ENCODE measurements at places on chromosomes 16 and 17.

DNA sequence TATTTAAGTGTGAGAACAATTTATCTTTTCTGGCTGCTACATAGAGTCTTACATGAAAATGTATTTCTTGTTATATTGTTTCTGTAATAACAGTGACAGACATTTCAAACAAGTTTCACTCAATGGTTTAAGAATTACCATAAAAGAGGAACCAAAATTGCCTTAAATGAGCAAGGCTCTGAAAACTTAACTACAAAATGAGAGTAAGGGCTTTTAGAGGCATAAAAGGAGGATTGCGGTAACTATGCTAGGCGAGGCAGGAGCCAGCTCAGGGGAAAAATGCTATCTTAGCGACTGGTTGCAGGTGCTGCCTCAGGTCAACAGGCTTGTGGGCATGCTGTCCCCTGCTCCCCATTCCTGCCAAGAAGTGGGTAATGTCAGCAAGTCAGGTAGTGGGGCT, 81.7 kb upstream of the MSI2 start:
- DNase-seq = no peak

DNA sequence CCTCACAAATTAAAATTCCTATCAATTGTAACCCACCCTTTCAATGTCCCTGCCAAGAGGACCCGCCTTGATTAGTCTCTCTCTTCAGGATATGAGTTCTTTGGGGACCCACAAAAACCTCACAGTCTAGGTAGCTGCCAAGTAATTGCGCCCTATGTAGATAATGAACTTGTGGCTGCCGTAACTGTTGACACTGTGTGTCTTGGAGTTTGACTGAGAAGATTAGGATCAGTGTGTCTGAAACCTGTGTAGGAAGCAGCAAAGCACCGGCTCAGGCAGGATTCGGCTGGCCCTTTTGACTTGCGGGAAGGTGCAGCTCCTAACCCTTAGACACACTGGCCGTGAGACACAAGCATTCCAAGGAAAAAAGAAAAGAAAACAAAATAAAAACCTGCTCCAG, 17.8 kb upstream of the SLC6A4 start:
- no peak for DNase-seq

GRCh38 chr17:76039121-76039520, 12.0 kb upstream of the EVPL start:
- DNase-seq = no peak

DNA sequence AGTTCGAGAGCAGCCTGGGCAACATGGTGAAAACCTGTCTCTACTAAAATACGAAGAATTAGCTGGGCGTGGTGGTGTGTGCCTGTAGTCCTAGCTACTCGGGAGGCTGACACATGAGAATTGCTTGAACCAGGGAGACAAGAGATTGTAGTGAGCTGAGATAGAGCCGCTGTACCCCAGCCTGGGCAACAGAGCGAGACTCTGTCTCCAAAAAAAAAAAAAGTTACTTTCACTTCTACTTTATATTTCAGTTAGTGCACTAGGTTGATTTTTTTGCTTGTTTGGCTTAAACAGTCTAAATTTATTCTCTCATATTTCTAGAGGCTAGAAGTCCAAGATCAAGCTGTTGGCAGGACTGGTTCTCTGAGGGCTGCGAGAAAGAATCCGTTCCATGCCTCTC, 13.4 kb downstream of the CCDC102A start:
- no peak for DNase-seq

- no peak for DNase-seq
These were observed 686.7 kb upstream of the RBFOX1 start for GRCh38 chr16:6645768-6646568.

DNA sequence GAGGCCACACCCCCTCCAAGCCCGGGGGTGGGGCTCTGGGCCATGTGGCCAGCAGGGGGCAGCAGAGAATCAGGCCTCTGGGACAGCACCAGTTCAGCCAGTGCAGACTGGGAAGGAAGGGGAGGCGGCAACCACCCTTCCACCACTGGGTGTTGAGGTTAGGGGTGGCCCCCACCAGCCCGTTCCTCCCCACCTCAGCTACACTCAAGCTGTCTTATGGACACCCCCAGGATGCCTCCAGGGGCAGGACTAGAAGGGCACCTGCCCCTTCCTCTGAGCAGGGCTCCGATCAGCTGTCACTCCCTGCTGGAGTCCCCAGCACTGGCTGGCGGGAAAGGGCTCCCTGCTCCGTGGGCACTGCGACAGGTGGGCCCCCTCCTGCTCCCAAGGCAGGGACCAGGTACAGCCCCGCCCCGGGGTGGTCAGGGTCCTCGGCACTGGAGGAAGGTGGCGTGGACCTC, 21.8 kb downstream of the KATNB1 start:
- DNase-seq = no peak

- no peak for DNase-seq
These were observed 317 bp downstream of the CLTC start for GRCh38 chr17:59620064-59620359.

- no peak for DNase-seq
These were observed 312.9 kb downstream of the SNX29 start for GRCh38 chr16:12289175-12290063.

GRCh38 chr17:57379237-57379894, 123.0 kb downstream of the MSI2 start:
- no peak for DNase-seq

- no peak for DNase-seq
These were observed 17.8 kb upstream of the RPL38 start for GRCh38 chr17:74185571-74186185.

- DNase-seq = no peak
These were observed 3.3 kb downstream of the ZNF652 start for GRCh38 chr17:49358641-49359247.

DNA sequence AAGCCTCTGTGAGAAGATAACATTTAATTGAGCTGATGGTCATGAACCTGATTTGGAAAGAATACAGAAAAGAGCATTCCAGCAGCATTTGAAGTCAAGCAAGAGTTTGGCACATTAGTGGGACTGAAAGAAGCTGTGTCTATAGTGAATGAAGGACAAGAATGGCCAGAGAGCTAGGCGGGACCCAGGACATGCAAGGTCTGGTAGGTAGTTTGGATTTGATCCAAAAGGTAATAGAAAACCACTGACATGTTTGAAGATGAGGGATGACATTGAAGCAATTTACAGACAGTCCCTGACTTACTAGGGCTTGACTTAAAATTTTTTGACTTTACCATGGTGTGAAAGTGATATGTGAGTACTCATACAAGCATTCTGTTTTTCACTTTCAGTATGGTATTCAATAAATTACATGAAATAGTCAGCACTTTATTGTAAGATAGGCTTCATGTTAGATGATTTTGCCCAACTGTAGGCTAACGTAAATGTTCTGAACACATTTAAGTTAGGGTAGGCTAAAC, 7.6 kb downstream of the CYB5B start:
- no peak for DNase-seq

DNA sequence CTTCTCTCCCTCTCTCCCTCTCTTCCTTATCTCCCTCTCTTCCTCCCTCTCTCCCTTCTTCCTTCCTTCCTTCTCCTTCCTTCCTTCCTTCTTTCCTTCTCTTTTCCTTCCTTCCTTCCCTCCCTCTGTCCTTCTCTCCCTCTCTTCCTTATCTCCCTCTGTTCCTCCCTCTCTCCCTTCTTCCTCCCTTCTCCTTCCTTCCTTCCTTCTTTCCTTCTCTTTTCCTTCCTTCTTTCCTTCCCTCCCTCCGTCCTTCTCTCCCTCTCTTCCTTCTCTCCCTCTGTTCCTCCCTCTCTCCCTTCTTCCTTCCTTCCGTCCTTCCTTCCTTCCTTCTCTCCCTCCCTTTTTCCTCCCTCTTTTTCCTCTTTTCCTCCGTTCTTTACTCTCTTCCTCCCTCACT, 38.6 kb downstream of the HS3ST4 start:
- DNase-seq = no peak

DNA sequence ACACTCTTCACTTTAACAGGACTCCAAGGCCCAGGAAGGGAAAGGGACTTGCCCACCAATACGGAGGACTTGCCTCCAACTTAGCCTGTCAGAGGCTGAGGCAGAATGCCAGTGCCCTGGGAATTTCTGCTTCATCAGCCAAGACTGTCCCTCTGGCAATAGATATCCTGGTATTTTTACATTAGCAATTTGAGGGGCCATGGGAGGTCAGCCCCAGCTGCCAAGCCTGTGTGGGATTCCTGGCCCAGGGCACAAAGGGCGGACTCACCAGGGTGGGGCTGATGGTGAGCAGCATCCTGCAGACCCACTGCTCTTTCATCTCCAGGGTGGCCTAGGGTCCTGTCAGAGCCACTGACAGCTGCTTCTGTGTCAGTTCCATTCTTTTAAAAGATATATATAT, 78.3 kb upstream of the CIBAR2 start:
- no peak for DNase-seq

DNA sequence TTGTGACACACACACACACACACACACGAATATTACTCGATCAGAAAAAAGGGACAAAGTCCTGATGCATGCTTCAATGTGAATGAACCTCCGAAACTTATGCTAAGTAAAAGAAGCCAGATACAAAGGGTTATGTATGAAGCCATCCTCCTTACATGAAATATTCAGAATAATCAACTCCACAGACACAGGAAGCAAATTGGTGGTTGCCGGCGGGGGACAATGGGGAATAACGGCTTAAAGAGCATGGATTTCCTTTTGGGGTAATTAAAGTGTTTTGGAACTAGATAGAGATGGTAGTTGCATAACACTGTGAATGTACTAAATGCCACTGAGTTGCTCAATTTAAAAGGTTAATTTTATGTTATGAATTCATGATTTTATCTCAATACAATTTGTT, 8.1 kb upstream of the CACNG5 start:
- DNase-seq = no peak

DNA sequence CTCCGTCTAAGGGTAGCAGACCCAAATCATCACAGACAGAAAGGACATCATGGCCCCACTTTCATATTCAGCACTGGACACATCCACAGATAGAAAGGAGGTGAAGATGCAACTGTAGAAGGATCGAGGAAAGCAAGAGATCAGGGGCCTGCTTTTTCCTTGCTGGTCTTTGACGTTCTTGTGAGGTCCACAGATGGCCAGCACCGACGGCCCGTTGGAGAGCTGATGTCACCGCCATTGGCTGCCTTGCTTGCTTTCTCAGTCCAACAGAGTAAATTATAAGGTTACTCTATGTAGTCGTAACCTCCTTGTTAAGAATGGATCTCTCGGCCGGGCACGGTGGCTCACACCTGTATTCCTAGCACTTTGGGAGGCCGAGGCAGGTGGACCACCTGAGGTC, 5.1 kb upstream of the RBFOX3 start:
- no peak for DNase-seq

- no peak for DNase-seq
These were observed 71.7 kb downstream of the RPH3AL start for GRCh38 chr17:280901-281300.

DNA sequence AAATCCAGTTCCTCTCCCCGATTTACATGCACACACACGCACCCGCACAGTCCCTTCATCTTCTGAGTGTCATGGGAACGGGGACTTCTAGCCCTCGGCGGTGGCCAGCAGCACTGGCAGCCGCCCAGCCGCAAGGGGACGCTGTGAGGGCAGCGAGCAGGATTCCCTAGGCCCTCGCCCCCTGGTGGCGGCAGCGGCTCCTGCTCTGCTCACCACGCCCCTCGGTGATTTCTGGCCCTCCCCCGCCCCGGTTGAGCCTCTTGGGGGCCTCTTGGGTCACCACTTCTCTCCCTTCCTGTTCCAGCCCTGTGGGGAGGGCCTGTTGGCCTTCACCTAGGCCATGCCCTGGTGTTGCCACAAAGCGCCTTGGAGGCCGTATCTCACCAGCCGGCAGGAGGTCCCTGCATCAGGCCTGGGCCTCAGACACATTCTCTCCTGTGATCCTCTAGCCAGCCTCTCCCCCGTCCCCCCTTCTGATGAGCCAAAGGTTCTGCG, 75.2 kb upstream of the KSR1 start:
- DNase-seq = no peak
